ENCODE measurements at places on chromosomes 12 and 14.

DNA sequence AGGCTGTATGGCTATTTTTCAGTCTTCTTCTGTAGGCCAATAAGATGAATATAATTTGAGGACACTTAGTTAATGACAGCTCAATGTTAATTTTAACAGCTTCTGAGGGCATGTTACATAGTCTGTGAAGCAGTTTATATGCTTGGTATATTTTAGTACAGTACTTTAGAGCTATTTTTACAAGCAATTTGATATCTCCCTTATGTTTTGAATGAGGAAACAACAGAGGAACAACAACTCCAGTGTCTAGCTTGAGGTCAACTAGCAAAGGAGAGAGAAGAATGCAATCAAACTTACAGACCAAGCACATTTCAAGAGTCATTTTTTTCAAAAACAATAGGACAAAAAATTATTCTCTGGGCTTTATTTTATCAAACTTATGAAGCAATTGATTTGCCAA, 469.1 kb upstream of the DCN start:
- H3K36me3 ChIP-seq: no peaks in the 10 kb centered on the region
- H3K27me3 ChIP-seq: no peaks in the 10 kb centered on the region
- H3K4me1 ChIP-seq: no peaks in the 10 kb centered on the region
- DNase-seq: no peak
- no peak overlapping the region for H3K27ac ChIP-seq

GRCh38 chr12:43957732-43958372, 122.0 kb downstream of the TMEM117 start:
- H3K36me3 ChIP-seq: no peaks in the 10 kb centered on the region
- DNase-seq: no peak
- no peak overlapping the region for H3K4me3 ChIP-seq
- H3K27ac ChIP-seq: no peak overlapping the region

DNA sequence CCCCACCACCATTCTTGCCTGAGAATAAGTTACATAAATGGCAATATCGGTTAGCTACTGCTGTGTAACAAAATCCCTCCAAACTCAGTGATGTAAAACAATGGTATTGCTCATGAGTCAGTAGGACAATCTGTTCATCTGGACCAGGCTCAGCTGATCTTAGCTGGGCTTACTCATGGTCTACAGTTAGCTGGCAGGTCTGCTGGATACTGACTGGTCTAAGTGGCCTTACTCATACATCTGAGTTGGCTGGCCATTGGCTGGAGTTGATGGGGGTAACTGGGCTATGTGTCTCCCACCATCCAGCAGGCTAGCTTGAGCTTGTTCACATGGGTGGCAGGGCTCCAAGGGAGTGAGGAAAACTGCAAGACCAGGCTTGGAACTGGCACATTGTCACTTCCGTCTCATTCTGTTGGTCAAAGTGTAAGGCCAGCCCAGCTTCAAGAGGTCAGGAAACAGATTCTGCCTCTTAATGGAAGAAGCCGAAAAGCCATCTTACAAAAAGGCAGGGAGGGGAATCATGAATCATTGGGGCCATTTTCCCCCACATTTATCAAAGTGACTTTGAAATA, 56.7 kb upstream of the CHGA start:
- H3K27me3 ChIP-seq: peaks cover 21% of the 10 kb centered on the region
- no peaks in the 10 kb centered on the region for H3K4me1 ChIP-seq
- H3K36me3 ChIP-seq: no peaks in the 10 kb centered on the region
- H3K27ac ChIP-seq: no peak overlapping the region
- no peak for DNase-seq

- no peaks in the 10 kb centered on the region for H3K36me3 ChIP-seq
- H3K27me3 ChIP-seq: no peaks in the 10 kb centered on the region
- no peak overlapping the region for H3K27ac ChIP-seq
- H3K4me3 ChIP-seq: no peak overlapping the region
These were observed 98.7 kb downstream of the ERGIC2 start for GRCh38 chr12:29282031-29282816.

GRCh38 chr14:89701211-89702043, 253.1 kb downstream of the EFCAB11 start:
- peak overlapping the region; percentile 78 for H3K4me3 ChIP-seq
- peaks cover 14% of the 10 kb centered on the region for H3K4me1 ChIP-seq
- peaks cover 18% of the 10 kb centered on the region for H3K36me3 ChIP-seq

GRCh38 chr12:124049451-124050094, 76.6 kb downstream of the ZNF664 start:
- H3K36me3 ChIP-seq: no peaks in the 10 kb centered on the region
- no peak overlapping the region for H3K27ac ChIP-seq
- DNase-seq: no peak
- peaks cover 16% of the 10 kb centered on the region for H3K27me3 ChIP-seq
